CD4-positive, alpha-beta T cell treated with Interleukin-15 for 4 hours (primary cell): ENCODE measurements at places on chromosomes 1 and 21.

GRCh38 chr1:76901158-76901767, 34.0 kb downstream of the ST6GALNAC5 start:
- DNase-seq = peak; percentile 22

GRCh38 chr1:228163007-228163753, 2.4 kb upstream of the IBA57 start:
- DNase-seq = no peak

- no peak for DNase-seq
These were observed 20.2 kb downstream of the TAL1 start for GRCh38 chr1:47211796-47212269.

GRCh38 chr1:117899801-117900200, 29.6 kb downstream of the GDAP2 start:
- DNase-seq = no peak

DNA sequence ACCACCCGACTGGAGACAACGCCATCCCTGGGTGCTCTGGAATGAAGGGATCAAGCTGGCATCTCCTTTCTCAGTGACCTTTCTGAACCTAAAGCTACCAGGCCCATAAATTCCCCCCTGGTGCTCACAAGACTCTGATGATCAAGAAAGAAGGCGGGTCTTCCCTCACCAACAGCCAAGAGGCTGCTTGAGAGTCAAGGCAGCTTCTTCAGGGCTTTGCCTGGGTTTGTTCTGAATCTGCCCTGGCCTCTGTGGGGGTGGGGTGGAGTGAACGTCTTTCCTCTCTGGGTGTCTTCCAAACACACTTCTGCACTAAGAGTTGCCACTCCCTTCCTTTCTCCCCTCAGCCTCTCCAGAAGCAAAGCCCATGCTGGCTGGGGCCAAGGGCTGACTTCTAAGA, 36.1 kb downstream of the CD247 start:
- peak; percentile 44 for DNase-seq

- DNase-seq = no peak
These were observed 48.1 kb upstream of the FNBP1L start for GRCh38 chr1:93399781-93400180.

DNA sequence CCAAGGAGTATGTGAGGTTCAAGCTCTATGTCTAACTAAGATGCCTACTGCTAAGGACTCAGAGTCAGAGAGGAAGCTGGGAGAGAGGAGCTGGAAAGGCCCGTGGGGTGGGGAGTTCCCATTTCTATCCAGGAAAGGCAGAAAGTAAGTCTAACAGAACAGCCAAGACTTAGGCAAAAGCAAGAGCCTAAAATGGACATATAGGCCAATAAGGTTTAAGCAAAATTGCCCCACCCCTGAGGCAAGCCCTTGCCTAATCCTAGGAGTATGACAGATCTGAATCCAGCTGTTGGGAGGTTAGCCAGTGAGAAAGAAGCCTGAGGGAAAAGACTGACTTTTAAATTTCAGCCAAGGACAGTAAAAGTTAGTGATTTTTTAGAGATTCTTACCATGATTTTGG, 1.6 kb upstream of the KLHDC9 start:
- no peak for DNase-seq

DNA sequence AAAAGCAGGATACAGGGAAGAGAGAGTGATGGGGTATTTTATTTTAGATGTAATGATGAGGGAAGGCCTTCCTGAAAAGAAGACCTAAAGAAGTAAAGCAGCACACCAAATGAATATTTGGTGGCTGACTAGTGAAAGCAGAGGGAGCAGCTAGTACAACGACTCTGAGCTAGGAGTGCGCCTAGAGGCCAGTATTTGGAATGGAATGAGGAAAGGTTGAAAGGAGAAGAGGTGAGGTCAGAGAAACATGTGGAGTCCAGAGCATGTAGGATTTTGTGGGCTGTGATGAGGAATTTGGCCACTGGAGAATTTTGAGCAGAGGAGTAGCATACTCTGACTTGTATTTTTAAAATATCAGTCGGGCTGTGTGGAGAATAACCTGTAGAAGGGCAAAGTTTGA, 11.8 kb upstream of the RPL5 start:
- no peak for DNase-seq

- no peak for DNase-seq
These were observed 9.3 kb downstream of the HES2 start for GRCh38 chr1:6410248-6410893.

- DNase-seq = no peak
These were observed 35.8 kb downstream of the PAX7 start for GRCh38 chr1:18666317-18666920.

DNA sequence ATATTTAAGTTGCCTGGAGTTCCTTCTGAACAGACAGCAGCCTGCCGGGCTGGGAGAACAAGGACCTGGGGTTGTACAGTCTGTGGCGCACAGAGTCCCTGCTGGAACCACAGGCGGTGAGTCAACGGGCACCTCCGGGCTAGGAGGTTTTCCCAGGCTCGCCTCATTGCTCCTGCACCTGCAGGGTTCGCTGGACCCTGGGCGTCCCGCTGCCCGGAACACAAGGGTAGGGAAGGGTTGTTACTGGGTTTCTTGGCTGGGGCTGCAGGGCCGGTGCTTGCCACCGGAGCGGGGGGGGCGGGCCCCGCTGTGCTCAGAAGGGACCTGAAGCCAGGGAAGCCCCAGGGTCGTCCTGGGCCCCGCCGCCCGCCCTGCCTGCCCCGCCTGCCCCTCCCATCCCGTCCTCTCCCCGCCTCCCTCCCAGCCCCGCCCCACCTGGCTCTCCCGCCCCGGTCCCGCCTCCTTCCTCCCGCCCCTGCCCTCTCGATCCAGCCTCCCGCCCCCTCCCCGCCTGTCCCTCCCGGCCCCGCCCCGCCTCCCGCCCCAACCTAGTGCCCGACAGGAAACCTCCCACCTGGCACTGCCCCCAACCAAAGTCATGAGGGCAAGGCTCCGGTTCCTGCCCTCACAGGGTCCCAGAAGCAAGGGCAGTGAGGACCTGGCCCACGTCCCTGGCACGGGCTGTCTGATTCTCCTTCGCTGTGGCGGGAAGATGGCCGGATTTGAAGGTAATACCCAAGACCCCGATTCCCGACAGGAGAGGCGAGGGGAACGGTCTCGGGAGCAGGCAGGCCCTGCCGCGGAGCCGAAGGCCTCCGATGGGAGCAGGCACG, 6.8 kb downstream of the JMJD4 start:
- peak; percentile 61 for DNase-seq

DNA sequence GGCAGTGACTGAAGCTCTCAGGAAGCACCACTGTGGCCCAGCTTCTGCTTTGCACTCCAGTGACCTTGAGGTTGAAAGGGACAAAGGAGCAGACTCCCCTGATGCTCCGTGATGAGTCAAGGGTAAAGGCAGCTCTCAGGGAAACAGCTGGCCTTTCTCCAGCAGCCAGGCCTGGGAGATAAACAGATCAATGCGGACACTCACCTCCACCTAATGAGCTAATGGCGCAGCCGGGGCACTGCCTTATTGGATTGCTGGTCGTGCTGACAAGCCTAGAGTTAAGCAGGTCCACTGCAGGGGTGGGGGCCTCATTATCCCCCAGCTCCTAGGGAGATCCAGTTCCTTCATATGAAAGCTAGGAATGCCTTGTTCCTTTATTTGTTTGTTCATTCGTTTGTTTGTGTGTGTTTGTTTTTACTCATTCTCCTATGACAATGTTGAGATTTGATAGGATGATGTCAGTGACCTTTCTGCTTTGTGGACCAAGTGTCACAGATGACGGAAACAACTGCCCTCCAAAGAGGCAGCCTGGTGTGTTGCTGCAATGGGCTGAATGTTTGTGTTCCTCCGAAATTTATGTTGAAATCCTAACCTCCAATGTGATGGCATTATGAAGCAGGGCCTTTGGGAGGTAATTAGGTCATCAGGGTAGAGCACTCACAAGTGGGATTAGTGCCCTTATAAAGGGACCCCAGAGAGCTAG, 141.4 kb upstream of the BEND5 start:
- no peak for DNase-seq

DNA sequence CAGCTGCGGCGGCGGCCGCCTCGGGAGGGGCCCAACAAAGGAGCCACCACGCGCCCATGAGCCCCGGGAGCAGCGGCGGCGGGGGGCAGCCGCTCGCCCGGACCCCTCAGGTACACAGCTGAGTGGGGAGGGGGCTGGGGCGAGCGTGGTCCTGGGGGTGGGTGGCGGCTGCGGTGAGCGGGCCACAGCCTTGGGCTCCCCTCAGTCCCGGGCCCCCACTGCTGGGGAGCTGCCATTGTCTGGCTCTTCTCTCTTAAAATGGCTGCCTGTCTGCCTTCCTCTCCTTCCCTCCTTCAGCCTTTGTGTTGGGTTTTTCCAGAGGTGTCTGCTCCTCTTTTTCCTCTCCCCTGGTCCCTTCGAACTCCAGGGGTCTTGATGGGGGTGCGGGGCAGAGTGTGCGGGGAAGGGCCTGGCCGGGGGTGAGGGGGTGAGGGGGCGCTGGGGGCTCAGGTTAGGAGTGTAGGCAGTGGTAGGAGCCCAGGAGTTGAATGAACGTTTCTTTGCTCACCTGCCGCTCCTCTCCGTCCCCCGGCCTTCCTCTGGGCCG, 1.7 kb downstream of the ARID1A start:
- DNase-seq = no peak

DNA sequence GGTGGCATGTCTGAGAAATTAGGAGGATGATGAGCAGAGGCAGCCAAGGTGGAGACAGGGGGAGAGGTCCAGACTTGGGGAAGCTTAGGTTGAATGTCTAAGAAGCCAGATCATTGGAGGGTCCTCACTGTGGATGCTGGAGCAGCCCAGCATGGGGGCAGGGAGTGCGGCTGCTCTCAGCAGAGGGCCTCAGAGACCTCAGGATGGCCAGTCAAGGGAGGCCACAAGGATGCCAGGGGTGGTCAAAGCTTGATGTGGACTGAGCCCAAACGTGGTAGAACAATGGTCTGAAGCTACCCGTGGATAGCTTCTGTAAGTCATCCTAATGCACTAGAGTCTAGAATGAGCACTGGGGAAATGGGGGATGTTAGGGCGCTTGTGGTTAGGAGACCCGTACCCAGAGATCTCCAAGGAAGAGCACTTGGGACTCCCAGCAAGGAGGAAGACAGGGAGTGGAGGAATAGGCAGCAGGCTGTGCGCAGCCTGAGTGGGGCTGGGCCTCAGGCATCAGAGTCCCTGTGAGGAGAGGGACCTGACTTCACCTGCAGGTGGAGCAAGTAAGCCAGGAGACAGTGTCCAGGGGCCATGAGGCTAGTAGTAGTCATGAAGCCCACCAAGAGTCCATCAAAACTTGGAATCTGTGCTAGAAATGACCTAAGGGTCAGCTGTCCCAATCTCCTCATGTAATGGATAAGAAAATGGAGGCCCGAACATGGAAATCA, 4.3 kb upstream of the S100A9 start:
- no peak for DNase-seq

DNA sequence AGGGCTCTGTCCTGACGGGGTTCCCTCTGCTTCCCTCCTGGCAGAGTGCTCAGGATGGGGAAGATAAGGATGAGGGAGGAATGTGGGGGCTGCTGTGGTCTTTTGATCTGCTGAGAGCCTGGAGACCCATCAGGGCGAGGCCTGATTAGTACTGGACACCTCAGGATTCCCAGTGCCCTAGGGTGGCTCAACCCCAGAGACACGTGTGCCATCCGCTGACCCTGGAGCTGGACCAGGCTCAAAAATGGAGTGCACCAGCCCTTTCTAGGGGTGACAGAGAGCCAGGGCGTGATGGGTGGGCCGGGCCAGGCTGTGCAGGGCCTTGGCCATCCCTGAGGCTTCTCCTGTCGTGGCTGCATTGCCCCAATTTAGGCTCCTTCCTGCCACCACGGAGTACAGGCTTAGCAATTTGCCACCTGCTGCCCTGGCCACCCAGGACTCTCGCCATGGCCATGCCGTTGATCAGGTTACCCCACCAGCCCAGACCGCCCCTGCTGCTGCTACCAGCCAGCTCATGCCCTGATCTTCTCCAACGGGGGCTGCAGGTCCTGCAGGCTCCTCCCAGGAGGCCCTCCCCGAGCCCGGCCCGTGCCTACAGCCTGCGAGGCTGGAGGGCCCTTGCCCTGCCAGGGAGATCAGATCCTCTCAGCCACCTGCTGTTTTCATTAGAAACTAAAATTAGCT, 9.5 kb downstream of the WNT4 start:
- no peak for DNase-seq

GRCh38 chr21:45859041-45859761, 122.4 kb upstream of the COL6A1 start:
- DNase-seq = no peak

DNA sequence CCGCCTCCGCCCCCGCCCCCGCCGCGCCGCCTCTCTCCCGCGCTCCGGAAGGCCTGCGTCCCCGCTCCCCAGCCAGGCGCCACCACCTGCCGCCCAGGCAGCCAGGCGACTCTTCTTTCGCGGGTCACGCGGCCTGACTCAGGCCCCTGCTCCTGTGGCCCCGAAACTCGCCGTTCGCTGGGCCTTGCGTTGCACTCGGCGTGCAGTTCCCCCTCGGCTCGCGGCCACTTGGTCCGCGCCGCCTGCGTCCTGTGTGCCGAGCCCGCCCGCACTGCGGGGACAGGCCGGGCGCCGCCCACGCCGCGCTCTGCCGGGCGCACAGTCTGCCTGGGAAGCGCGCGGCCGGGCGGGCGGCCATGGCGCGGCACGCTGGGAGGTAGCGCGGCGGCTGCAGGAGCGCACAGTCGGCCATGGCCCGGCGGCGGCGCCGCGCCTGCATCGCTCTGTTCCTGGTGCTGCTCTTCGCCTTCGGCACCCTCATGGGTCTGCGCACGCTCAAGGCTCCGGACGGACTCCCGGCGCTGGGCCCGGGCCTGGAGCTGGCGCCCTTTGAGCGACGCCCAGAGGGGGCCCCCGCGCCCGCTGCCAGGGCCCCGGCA, at the start of gene MANEAL:
Gene MANEAL (plus strand): TSS at position 75 of the 599 bp plus-strand sequence. CDS start 336 bp downstream, at position 411.
- peak; percentile 11 for DNase-seq

DNA sequence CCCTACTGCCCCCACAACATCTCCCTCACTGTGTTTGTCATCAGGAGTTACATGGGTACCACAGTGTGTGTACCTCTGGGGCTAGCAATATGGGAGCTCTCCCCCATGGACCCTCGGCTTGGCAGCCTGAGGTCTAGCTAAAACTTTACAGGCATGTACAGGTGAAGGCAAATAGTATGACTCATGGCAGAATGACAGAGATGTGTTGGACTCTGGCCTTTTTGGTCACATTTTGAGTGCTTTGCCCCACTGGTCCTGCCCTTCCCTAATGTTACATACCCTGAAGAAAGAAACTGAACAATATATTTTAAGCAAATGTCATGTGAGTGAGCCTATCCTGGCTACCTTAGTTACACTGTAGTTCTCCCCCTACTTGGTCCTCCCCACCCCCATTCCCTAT, 124.0 kb downstream of the NGF start:
- no peak for DNase-seq

DNA sequence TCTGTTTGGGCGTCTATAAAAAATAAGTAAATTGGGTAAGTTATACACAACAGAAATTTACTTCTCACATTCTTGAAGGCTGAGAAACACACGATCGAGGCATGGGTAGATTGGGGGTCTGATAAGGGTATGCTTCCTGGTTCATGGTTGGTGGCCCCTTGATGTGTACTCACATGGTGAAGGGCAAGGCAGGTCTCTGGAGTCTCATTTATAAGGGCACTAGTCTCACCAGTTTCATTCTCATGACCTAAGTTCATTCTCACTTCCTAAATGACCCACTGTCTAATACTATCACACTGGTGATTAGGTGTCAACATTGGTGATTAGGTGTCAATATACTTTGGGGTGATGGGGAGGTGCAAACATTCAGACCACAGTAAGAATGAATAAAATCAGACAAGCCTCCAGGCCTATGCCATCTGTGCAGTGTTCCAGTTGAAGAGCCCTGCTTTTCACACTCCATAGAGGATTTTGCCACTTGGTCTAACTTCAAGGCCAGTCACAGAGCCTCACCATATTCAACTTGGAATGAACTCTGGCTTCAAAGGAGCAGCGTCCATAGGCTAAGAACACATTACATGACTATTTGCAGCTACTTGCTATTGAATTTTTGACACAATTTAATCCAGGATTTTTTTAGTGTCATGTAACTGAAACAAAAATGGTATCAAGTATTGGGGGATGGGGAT, 2.5 kb upstream of the GBP4 start:
- no peak for DNase-seq
